Stimulated activated CD8-positive, alpha-beta memory T cell treated with anti-CD3 and anti-CD28 coated beads, Interleukin-7, amount 100 ng/mL, for 4 hours (primary cell): ENCODE measurements at places on chromosomes 3 and 15.

GRCh38 chr3:189945935-189946709, 174.6 kb downstream of the P3H2 start:
- no peak for DNase-seq

- DNase-seq: no peak
Measured at GRCh38 chr3:165549037-165549436, 288.2 kb downstream of the BCHE start.

GRCh38 chr3:59808446-59808845, 758.6 kb upstream of the CFAP20DC start:
- DNase-seq: no peak

DNA sequence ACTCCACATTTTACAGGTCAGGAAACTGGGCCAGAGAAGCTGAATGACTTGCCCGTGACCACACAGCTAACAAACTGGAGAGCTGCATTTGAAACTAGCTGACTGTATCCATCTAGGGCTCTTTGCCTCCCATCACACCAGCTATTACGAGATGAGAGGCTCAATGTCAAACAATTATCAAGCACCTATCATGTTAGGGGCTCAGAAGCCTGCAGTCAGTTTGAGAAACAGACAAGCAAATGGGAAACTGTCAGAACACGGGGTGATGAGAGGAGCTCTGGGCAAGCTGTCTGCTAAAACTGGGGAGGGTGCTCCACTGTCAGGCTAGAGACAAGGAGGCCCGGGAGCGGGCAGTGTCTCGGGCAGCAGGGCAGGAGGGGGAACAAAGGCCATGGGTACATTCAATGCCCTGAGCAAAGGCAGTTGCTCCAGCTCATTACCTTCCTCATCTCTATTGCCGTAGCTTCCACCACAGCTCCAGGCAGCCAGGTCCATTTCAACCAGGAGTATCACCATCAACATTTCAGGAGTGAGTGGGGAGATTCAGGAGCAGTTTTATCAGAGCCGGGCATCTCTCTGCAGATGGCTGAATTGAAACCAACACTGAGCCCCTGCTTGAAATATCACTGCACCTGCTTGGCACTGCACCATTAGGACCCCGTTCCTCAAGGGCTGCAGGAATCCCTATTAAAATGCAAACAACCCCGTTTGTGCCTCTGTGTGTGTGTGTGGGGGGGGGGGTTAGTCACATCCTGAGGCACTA, 122.6 kb downstream of the RAB11A start:
- no peak for DNase-seq

DNA sequence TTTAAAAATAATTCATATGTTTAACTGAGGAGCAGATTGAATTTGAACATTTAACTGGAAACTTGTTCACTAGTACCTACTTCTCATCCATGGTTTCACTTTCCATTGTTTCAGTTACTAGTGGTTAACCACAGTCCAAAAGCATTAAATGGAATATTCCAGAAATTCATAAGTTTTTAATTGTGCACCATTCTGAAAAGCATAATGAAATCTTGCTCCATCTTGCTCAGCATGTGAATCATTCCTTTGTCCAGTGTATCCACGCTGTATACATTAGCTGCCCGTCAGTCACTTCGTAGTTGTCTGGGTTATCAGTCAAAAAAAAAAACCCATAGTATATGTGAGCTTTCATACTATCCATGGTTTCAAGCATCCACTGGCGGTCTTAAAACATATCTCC, 217.6 kb downstream of the TPRG1 start:
- no peak for DNase-seq

DNA sequence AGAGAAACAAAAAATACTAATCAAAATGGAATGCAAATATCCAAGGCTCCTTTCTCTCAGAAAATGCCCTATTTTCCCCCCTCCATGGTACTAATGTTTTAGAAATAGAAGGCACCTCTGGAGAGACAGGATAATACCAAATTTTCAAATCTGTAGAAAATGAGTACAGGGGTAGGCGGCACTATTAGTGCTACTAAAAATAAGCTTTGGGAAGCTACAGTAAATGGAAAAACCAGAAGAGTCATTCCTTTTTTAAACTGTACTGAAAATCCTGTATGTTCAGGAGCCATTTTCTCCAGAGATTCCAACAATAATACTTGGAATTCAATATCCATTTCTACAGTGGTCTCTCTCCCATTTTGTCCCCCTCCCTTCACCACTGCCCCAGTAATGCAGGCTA, 320.8 kb downstream of the RORA start:
- DNase-seq: no peak
